Stromal cell of bone marrow (primary cell): ENCODE measurements at places on chromosomes 11 and 22.

DNA sequence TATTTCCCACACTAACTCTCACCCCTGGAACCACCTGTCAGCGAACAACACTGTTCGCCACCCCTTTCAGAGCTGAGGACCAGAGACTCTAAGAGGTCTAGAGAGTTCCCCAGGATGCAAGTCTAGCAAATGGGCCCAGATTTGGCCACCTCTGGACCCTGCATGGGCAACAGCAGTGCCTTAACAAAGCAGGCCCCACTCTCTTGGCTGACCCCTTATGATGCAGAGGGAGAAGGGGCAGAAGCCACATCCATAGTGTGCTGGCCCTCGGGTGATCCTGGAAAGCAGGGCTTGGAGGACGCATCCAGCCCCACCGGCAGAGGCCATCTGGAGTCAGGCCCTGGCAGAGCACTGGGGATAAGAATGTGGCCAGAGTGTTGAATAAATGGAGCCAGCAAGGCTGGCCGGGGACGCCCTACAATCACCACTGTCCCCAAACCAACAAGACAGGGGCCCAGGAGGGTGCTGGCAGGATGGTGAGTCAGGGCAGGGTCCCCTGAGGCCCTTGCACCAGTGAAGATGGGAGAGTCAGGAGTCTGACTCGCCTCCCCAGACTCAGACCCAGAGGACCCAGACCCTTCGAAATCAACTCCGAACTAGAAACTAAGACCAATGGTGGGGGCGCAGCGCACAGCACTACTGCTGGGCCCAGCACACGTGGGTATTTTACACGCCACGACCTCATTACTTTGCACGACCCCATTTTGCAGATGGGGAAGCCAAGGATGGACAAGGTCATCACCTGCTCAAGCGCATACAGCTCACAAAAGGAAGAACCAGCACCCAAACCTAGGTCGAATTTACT lies 6.5 kb downstream of the CSNK1E start:
- no peak for DNase-seq

- DNase-seq = no peak
Measured at GRCh38 chr11:94781837-94782236, 13.7 kb downstream of the AMOTL1 start.

DNA sequence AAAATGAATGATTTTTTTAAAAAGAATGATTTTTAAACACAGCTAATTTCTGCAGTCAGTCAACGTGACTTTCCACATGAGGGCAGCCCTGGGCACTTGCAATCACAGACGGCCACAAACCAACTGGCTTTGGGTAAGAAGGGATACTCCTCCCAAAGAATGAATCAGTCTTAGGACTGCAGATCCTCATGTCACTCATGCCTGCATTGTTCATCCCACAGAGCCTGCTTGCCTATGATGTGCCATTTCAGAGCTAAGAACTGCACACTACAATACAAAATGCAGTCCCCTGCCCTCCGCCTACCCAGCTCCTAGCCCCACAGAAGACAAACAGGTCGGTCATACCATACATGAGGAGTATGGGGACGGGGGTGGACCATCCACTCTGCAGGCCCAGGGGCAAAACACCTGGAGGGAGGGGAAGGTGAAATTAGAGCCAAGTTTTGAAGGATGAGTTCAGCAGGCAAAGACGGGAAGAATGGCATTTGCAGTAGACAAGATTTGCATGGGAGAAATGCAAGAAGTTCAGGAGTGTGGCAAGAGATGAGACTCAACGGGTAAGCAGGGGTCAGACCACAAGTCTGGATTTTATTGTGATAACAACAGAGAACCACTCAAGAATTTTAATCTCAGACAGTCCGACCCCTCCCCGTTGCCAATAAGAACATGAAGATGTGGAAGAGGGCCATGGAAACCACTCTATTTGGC lies 24.7 kb downstream of the PACSIN2 start:
- peak; percentile 89 for DNase-seq

DNA sequence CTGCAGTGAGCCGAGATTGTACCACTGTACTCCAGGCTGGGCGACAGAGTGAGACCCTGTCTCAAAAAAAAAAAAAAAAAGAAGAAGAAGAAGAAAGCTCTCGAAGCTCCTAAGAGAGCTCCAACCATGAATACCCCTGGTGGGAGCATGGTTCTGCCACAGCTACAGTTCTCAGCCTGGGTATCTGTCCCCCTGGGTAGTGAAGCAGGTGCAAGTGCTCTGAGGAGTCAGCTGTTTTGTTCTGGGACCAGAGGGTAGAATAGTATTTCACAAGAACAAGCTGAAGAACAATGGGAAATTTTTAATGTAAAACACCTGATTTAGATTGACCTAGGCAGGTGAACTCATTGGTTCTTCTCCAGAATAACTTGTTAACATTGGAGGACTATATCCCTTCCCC lies 4.3 kb upstream of the HYOU1 start:
- DNase-seq = no peak

DNA sequence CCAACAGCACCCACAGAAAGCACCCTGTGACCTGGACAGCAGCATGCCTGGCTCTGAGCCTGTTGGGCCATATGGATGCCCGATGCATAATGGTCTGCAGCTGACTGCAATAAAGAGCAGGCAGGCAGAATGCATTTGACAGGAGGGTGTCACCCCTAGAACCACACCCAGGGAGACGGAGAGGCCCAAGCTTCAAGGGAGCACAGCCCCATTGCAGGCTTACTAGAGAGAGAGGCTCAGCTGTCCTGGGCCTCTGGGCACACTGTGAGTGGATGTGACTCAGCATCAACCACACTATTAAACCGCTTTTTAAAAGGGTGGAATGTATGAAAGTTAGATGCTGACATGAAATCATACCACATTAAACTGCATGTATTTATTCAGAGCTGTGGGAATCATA lies 365.3 kb downstream of the CTTN start:
- DNase-seq = peak; percentile 56

DNA sequence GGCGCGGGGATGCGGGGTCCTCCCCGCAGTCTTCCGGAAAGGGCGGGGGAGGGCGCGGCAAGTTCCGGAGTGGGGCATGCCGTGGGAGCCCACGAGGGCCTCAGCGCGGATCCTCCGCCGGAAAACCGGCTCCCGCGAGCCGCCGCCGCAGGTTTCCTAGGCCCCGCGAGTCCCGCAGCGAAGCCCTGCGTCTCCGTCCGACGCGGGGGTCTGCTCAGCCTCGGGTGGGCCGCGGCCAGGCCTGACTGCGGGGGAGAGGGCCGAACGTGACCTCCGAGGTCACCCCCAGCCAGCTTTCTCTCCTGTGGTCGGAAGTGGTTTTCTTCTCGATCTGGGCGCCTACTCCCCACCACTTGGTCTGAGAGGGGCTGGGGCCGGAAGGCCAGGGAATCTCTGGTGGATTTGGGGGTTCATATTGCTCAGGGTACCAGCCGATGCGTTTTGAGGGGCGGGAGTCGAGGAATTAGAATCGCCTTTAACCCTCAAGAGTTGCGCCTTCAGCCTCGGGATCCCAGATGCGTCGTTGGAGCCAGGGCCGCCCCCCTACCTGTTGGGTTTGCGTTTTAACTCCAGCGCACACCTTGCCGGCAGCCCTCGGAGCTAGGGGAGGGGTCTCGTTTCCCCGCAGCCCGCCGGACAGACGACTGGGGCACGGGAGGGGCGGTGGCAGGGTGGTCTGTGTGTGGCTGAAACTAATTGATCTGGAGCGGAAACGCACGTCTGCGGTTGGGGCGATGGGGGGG lies 3.6 kb upstream of the CCND1 start:
- no peak for DNase-seq

- DNase-seq = no peak
Measured at GRCh38 chr11:12798609-12799011, 124.4 kb downstream of the TEAD1 start.

- no peak for DNase-seq
Measured at GRCh38 chr22:41939981-41940831, 6.7 kb downstream of the CENPM start.

- no peak for DNase-seq
Measured at GRCh38 chr22:37053310-37054055, 1.9 kb downstream of the KCTD17 start.

DNA sequence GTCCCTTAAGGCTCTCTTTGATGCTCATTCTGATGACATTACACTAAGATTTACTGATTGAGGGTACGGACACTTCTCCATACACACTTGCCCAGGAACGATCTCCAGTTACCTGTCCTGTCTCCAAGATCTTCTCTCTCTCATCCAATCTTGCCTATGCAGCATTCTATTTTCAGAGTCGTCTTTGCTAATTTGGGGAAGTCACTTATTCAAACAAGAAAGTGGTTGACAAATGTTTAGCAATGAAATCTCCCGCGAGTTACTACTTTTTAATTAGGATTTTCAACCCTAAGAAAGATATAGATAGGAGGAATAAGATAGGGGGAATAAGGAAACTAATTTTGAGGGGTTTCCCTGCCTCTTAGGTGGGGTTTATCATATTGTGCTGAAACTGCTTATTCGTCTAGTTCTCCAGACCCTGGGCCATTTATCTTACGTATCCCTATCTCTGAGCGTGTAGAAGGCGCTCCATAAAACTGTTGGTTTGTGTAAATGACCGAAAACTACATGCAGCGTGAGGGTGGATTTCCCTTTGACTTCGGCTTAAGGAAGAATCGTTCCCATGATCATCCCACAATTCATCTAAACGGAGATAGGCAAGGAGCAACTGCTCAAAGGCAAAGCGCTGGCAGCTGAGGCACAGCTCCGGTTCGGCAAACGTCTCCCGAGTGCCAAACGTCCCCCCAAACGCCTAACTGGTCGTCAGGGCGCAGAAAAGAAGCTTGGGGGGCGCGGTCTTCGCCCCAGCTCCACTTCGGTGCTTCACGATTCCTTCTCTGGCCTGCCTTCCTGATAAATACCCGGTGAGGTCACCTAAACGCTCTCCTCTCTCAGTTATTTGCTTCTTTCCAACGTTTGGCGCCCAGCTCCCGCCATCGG lies 804 bp downstream of the APIP start:
- DNase-seq = no peak

DNA sequence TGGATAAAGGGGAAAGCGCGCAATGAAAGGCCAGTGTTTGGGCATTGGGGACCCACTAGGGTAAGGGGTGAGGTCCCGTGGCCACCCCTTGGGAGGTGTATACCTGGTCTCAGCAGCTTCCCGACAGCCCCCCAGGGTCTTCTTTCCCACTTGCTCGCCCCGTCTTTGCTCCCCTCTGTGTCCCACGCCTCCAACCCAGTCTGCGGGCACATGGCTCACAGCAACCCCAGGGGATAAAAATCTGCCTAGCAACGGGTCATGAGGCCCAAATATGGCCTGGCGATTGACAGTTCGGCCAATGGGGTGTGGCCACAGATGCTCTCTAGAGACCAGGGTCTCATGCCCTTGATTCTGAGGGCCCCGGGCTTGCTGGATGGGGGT lies 41.6 kb downstream of the AHNAK start:
- no peak for DNase-seq

DNA sequence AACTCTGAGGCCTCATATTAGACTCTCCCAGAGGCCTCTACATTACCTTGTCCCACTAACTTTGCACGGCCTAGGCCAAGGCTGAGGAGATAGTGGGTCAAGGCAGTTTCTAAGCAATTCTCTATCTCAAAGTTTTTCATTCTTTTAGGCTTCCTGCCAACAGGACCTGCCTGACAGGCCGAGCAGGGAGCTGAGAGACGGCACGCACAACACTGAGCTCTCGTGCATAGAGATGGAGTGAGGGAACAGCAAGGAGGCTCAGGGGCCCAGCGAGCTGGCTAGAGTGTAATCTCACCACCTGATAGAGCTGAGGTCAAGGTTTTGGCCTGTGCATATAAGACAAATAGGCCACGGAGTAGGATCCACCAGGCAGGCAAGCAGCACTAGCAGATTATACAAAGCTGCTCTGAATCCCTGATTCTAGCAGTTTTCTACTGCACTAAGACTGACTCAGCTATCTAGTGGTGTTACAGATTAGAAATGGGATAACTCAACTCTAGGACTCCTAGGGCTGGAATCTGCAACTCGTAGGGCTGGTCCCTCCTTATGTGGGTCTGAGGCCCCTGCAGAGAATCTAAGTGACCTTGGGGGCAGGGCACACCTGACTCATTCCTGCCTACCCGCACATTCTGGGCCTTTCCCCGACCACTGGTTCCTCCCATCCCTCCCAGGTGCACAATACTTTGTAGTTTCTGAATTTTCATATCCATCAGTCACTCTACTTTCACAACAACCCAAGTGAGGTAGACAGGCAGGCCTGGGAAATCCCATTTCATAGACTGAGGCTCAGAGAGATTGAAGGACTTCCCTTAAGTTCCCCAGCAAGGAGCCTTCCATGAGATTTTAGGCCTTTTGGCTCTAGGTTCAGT lies 1.7 kb downstream of the CYB5R2 start:
- no peak for DNase-seq

GRCh38 chr11:63931876-63932275 lies 6.9 kb upstream of the NAA40 start:
- DNase-seq = no peak

DNA sequence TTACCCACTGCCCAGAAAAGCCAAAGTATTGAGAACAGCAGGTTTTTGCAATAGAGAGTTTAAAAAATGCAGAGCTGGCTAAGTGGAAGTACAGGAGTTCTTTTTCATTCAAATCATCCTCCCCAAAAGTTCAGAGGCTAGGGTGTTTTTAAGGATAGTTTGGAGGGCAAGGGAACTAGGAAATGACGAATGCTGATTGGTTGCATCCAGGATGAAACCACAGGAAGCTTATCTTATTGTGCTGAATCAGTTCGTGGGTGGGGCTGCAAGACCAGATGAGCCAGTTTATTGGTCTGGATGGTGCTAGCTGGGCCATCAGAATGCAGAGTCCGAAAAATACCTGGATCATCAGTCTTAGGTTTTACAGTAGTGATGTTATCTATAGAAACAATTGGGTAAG lies 1427.1 kb downstream of the LRRC4C start:
- DNase-seq = no peak

DNA sequence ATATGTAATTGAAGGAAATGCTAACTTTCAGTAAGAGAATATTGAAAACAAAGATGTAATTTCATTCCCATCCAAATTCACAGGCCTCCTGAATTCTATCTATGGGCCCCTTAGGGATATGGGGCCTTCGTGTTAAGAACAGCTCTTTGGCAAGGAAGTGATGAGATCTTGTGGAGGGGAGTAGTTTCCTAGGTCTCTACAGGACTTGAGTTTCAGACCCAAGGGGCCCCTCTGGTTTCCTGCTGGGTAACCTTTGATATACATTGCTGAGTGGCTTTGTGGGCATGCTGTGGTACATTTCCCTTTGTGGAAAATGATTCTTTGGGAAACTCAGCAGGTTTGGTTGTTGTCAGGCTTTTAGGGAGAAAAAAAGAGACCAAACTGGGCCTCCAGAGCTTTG lies 6.2 kb downstream of the STIM1 start:
- no peak for DNase-seq

GRCh38 chr22:35299217-35299672 lies 449 bp upstream of the TOM1 start:
- DNase-seq = no peak

GRCh38 chr11:92449222-92449621 lies 224.6 kb downstream of the FAT3 start:
- DNase-seq = no peak

GRCh38 chr11:44359162-44359561 lies 49.2 kb upstream of the ALX4 start:
- DNase-seq = no peak

DNA sequence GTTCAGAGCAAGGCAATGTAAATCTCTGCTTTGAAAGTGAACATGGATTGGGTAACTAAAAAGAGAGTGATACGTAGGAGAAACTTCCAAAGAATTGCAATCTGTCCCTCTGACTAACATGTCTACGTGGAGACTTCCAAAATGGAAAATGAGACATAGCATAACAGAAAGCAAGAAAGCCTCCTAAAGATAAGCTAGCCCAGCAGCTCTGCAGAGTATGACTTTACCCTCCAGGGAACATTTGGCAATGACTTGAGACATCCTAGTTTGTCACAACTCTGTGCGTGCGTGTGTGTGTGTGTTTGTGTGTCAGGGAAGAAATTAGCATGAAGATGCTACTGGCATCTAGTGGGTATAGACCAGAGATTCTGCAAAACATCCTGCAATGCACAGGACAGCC lies 817.4 kb downstream of the NTM start:
- peak; percentile 30 for DNase-seq
